Activated CD4-positive, CD25-positive, alpha-beta regulatory T cell (primary cell): ENCODE measurements at places on chromosomes 7 and 10.

DNA sequence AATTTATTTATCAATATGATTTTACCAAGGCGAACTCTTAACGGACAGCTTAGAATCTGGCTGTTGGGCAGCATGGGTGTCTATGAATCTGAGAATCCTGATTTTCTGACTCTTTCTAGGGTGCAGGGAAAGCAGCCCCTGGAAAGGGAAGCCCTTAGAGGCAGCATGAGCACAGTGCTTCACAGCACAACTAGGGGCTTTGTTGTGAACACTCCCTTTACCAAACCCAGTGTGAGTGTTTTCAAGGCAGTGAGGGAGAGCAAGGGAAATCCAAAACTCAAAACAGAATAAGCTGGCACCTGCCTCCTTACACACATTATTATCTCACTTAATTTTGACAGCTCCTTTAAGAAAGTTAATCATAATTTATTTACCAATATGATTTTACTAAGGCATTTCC is 116.3 kb upstream of the CSTF2T start:
- no peak for DNase-seq

DNA sequence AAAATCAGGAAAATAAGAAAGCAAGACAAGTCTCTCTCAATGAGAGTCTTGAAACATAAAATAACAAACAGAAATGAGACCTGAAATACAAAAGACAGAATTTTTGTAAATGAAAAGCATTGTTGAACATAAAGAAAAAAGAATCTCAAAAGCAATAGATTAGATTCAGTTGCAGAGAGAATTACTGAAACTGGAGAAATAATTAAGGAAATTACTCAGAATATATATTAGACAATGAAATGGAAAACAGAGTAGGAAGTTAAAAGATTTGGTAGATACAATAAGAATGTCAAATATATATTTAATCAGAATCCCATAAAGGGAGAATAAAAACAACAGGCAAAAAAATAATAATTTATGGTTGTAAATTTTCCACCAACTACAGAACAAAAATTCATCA is 308.3 kb downstream of the CRPPA start:
- no peak for DNase-seq

DNA sequence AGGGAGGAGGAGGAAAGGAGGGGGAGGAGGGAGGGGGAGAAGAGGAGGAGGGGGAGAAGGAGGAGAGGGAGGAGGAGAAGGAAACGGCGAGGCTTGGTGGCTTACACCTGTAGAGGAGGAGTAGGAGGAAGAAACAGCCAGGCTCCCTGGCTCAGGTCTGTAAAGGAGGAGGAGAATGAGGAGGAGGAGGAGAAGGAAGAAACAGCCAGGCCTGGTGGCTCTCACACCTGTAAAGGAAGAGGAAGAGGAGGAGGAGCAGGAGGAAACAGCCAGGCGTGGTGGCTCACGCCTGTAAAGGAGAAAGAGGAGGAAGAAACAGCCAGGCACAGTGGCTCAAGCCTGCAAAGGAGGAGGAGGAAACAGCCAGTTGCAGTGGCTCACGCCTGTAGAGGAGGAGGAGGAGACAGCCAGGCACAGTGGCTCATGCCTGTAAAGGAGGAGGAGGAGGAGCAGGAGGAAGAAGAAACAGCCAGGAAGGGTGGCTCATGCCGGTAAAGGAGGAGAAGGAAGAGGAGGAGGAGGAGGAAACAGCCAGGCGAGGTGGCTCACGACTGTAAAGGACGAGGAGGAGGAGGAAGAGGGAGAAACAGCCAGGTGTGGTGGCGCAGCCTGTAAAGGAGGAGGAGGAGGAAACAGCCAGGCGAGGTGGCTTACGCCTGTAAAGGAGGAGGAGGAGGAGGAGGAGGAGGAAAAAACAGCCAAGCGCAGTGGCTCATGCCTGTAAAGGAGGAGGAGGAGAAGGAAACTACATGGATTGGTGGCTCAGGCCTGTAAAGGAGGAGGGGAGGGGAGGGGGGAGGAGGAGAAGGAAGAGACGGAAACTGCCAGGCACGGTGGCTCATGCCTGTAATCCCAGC is 14.9 kb upstream of the CRCP start:
- no peak for DNase-seq

- DNase-seq, result no peak
Observed at GRCh38 chr10:127441350-127442219, 107.5 kb upstream of the NPS start.

GRCh38 chr7:129334473-129334872 is 99.8 kb upstream of the STRIP2 start:
- DNase-seq, result no peak
